Right ventricle myocardium superior (tissue), 1 donor: ENCODE measurements at places on chromosomes 4 and X.
A peak's percentile ranks its signal among the peaks of the same experiment; 100 is the strongest.

- DNase-seq = no peak
Observed at GRCh38 chrX:150935467-150935866, 37.0 kb upstream of the CD99L2 start.

DNA sequence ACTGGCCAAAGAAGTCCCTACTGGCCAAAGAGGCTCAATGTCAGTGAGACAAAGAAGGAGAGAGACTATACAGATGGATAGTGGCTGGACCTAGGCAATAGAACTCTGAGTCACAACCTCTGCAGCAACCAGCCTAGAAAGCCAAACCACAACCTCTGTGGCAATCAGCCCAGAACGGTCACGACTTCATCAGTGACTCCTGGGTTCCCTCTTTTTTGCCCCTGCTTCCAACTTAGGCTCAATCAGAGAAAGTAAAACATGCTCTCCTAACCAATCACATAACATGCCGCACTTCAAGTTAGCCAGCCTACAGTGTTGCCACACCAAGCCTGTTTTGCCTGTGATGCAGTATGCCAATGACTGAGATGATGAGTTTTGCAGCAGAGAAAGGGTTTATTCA, 203.4 kb downstream of the ANAPC10 start:
- DNase-seq = peak; percentile 47

DNA sequence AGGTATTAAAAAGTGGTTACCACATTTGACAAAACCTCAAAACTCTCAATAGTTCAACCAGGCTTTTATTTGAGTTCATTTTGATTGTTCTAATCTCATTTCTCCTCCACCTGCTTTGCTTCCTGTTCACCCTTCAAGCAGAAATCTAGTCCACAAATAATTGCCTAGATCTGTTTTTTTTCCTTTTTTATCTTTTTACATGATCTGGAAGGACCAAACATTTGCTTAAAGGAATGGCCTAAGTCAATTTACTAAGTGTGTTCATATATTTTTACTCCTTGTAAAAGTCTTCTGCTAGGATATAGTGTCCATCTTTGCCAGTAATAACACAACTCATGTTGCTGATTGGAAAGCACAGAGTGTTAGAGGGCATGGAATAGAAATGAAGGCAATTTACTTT, 26.2 kb upstream of the VEGFD start:
- DNase-seq = no peak

GRCh38 chr4:86300516-86300915, 59.3 kb downstream of the MAPK10 start:
- DNase-seq = no peak

DNA sequence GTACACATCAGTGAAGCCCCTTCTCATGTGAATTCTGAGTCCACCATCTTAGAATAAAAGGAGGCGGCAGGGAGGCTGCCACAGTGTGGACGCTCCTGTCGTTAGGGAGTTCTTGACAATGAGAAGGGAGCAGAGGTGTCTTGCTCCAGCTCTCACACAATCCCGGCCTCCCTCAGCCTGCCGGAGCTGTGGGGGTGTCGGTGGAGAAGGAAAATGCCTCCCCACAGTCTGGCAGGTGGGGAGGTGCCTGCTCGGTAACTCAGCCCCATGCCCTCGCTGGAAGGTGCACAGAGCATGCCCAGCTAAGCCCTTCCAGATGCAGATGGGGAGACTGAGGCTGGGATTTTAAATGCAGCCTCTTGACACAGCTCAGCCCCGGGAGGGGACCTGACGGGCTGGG, 20.0 kb upstream of the SH3TC1 start:
- no peak for DNase-seq

DNA sequence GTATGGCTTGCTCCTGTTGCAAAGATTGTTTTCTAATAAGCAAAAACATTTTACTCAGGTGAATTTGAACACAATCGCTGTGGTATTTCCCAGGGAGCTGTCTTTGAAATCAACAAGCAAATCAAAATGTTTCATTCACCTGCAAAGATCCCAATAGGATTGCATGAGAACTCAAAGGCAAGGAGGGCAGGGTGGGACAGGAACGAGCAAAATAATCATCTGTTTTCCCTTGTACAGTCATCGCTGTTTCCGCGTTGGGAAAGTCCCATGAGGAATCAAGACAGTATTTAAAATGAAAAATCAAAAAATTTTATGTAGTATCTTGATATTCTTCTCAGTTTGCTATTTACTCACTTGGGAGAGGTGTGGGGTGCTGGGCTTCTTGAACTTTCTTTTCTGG, 198.8 kb downstream of the STIM2 start:
- DNase-seq = no peak

DNA sequence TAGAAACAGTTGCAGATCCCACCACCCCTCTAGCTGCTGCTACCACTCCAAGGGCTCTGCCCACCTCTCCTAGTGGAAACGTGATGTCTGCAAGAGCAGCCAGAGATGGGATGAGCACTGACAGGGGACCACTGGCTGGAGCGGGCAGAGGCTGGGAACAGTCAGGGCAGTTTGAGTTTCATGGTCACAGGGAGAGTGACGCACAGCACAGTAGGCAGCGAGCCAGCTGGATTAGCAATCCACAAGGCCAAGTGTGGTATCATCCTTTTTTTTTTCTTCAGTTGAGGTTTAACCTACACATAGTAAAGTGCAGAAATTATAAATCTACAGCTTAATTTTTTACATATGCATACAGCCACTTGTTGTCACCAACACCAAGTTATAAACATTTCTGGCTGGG, 6.4 kb upstream of the SCML2 start:
- no peak for DNase-seq

GRCh38 chr4:128519163-128519830, 231.7 kb upstream of the PGRMC2 start:
- DNase-seq = peak; percentile 70

- DNase-seq = no peak
Observed at GRCh38 chr4:95761871-95762270, 78.0 kb upstream of the PDHA2 start.

- no peak for DNase-seq
Observed at GRCh38 chr4:95186666-95187065, 362.1 kb downstream of the UNC5C start.

DNA sequence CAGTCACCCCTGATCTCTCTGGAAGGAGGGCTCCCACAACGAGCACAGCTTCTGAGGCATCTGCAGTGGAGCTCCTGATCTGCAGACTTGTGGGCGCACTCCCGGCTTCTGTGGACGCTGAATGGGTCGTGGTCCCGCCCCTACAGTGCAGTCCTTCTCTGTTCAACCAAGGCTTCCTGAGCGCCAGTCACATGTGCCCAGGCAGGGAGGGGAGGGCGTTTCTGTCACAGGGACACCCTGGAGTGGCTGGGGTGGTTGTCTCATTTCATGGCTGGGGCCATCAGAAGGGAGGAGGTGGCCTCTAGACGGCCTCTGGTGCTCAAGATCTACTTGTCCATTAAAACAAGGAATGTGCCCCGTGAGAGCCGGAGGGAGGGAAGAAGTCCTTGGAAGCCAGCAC, 67.1 kb upstream of the PSAPL1 start:
- DNase-seq = no peak

DNA sequence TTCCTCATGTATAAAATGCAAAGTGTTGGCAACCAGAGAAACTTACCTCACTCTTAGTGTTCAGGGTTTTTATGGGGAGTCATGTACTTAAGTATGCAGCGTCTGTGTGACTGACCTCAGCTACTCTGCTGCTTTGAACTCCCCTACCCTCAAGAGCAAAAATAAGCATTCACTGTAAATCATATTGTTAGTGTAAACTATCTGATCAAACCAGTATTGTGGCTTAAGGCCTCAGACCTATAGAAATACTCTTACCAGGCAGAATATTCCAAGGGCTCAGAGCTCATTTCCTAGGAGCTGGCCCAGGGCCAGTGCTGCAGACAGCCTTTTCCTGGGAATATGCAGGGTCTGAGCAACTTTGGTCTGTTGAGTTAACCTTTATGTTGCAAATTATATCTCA, 453.1 kb downstream of the CCSER1 start:
- no peak for DNase-seq

DNA sequence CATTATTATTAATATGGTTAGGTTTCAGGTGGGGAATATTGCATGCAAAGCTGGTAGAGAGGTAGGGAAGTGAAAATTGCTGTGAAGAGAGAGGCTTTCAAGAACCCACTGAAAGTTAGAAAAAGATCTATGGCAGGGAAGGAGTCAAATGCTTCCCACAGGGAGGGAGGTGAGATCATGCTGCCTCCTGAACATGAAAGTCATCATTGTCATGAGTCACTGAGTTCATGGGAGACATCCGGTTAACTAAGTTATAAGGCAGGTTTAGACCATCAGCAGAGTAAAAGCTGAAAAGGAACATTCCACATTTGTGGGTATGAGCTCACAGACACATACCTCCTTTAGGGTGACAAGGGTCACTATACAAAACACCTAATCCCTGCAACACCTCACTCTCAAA, 16.2 kb downstream of the GATB start:
- DNase-seq = no peak

- DNase-seq = no peak
Observed at GRCh38 chr4:16865897-16866283, 32.6 kb downstream of the LDB2 start.

DNA sequence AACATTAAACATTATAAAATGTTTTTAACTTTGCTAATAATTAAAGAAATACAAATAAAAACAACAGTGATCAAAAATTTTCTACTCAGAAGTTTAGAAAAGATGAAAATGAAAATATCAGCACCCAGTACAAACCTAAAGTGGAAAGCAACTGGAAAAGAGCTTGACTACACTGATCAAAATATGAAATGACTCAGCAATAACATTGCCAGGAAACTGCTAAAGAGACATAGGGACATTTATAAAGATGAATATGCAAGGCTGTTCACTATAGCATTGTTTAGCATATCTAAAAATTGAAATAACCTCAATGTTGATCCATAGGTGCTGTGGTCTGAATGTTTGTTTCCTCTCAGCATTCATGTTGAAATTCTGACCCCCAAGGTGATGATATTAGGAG, 88.5 kb upstream of the NOCT start:
- DNase-seq = no peak

DNA sequence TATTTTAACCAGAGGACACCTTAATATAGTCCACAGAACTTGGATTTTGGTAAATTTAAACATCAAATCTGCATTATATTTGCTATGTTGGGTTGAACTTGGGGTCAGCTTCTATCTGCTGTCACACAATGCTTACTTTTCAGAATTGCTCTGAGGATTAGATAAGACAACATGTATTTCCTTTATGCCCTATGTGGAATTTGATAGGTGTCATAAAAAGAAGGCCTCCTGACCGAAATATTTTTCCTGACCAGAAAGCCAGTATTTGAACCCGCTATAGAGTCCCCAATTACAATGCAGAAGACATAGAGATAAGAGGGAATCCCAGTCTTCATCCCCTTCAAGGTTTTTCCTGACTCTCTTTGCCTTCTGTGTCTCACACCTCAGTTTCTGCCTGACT, 4.1 kb downstream of the MTTP start:
- no peak for DNase-seq

DNA sequence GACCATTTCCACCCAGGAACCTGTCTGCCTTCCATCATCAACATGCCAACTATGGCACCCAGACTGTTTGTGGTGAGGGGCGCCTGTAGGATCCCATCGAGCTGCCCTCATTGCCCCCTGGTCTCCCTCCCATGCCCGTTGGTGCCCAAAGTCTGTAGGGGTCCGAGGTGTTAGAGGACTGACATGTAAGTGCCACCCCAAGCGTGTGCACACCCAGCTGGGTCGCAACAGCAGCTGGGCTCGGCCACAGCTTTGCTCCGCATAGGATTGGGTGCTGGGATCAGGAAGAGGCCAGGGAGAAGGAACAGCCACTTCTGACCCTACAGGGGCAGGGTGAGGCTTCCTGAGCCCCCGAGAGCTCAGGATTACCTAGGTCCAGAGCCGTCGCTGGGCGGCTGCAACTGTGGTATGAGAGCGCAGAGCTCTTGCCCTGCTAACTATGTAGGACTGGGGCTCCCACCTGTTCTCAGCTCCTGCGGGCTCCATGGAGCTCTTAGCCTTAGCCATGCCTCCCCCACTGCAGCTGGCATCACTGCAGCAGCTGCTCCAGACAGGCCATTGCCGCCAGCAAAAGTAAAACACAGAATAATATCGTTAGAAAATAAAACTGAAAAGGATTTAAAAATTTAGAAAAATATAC, 1160.3 kb downstream of the FSTL5 start:
- DNase-seq = no peak

DNA sequence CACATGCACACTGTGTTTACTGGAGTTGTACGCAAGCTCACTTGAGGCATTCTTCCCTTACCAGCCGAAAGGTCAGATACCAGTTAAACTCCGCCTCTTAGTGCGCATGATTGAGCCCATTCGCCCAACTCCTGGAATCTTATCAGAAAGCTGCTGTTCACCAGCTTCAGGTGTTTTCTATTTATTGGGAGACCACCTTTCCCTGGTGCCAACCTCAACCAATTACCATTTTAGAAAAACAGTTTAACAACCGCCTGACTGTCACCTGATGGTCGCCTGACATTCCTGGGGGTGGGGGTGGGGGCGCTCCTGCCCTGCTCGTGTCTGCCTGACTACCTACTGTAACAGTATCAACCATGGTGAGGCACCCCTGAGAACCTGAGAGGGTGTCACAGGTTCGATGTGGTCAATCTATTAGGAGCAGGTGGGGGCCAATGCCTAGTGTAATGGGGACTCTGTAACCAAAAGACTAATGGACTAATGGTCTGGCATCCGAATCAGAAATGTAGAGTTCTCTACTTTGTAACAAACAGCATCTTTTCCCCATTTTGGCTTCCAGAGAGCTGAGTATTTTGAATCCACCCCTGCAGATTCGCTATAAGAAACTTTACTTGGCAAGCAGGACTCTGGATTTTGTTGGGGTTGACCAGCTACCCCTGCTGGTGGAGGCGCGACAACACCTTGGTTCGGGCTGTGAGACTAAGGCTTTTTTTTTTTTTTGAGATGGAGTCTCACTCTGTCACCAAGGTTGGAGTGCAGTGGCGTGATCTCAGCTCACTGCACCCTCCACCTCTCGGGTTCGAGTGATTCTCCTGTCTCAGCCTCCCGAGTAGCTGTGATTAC, 58.2 kb upstream of the ZNF157 start:
- DNase-seq = peak; percentile 49
